Articular chondrocyte of knee joint (primary cell): ENCODE measurements at places on chromosomes 11 and 22. TPM values are rescaled to one million over a fixed set of nuclear protein-coding genes. Genes with fewer than 3 reads are reported as not detected.

OR5L2 gene
- total RNA-seq = not detected in 2 replicates

PHOX2A gene
- total RNA-seq = not detected in 2 replicates

KDELR3 gene
- 172 and 206 TPM in 2 replicates for total RNA-seq

BMAL1 gene
- total RNA-seq = 9.1 and 9.8 TPM in 2 replicates

VSIG10L2 gene
- 0.39 and 0.65 TPM in 2 replicates for total RNA-seq

PRG3 gene
- not detected in 2 replicates for total RNA-seq

FADS2 gene
- total RNA-seq = 53.8 and 70.4 TPM in 2 replicates

CD3G gene
- not detected in 2 replicates for total RNA-seq

TBCEL gene
- total RNA-seq = 41.2 and 46.2 TPM in 2 replicates

SELENOH gene
- total RNA-seq = 59.8 and 69.5 TPM in 2 replicates

SCGB1C1 gene
- total RNA-seq = not detected in 2 replicates

LPXN gene
- 8.9 and 13.7 TPM in 2 replicates for total RNA-seq
